Stimulated activated CD8-positive, alpha-beta memory T cell treated with anti-CD3 and anti-CD28 coated beads, Interleukin-15, amount 100 ng/mL, for 24 hours (primary cell): ENCODE measurements at places on chromosomes 2 and 18.

GRCh38 chr2:144523596-144524117, 3.7 kb upstream of the ZEB2 start:
- DNase-seq = no peak

GRCh38 chr2:74206180-74206688, 7.8 kb downstream of the MTHFD2 start:
- DNase-seq = no peak

DNA sequence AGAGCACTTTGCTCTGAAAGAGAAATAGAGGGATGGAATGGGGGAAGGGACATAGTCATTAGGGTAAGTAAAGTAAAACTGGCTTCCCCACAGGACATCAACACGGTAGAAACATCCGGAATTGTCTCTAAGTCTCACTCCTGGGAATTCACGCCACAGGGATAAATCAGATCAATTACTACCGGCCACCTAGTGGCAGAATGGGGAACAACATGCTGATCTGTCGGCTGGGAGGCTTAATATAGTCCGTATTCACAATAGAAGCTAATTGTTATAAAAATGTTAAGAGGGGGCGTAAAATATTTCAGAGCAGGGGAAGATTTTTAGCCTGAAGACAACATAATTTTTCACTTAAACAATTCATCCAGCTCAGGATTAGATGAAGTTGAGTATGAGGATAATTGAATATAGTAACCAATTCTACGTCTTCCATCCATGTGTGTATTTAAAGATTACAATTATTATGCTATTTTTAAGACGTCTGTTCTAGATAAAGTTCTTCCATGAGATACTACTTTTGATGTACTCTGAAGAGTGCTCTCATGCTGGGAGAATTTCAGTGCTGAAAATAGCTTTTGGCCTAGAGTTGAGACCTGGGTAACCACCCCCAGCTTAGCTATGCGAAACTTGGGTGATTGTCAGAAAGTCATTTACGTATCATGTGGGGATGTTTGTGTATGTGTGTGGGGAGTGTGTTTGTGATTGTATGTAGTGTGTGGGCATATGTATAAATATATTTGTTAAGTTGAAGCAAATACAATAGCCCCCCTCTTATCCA, 65.7 kb downstream of the LRRTM1 start:
- DNase-seq = no peak

DNA sequence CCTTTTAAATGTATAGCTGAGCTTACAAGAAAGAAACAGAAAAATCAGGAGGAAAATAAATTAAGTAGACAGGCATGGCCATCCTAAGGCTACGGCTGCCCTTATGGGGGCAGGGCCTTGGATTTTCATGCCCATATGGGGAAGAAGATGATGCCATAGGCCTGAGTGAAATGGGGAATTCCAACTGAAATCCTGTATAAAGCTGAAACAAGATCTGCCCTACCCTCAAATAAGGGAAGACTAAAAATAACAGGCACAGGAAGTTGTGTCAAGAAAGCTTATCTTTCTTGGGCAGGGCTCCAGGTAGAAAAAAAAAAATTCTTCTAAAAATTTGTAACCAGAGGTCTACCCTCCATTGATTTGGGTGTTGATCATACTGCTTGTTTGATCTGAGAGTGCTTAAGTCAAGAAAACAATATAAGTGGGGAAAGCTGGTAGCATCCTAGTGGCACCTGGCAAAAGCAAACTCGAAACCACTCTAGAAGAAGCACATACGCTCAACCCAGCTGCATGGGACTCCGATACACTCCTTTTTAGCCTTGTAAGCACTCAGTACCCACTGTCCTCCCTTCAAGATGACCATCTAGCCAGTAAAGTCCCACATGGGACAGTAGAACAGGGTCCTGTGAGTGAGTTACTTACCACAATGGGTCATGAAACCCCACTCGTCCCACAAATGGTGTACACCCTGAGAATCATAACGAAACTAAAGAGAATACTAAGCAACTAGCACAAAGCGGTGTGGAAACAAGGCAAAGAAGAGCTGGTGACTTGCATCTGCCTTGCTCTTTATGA, 22.3 kb downstream of the DNAH7 start:
- DNase-seq = no peak

- no peak for DNase-seq
Measured at GRCh38 chr2:227789803-227790202, 23.8 kb upstream of the CCL20 start.

DNA sequence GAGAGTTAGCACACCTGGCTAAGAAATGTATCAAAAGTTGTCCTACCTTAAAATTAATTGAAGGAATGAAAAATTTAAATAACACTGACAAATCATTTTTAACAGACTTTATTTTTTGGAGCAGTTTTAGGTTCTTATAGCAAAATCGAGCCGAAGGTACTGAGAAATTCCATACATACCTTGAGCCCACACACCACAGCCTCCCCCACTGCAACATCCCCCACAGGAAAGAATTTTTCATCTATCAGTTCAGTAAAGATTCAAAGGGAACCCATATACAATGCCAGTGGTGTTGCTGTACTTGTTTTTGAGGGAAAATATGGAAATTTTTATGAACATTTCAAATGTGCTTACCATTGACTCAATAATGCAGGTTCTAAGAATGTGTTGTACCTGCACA, 169.8 kb upstream of the HS6ST1 start:
- no peak for DNase-seq

GRCh38 chr18:57188851-57189557, 42.1 kb downstream of the BOD1L2 start:
- no peak for DNase-seq

GRCh38 chr2:233473386-233473791, 93.2 kb downstream of the USP40 start:
- DNase-seq = no peak

DNA sequence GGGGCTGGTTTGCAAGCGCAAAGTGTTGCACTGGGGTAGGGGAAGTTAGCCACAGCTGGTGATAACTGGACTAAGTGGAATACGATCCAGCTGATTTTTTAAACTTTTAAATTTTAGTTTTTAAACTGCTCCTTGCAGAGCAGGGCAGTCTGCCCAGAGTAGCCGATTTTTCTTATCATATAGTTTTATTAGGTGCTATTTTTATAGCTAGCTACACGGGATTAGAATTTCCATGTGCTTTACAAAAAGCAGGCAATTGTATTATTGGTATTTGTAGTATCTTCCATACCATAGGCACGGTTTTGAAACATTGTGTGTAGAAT, 9.6 kb downstream of the CPLX4 start:
- DNase-seq = no peak

GRCh38 chr2:127640082-127641072, 5.6 kb upstream of the GPR17 start:
- no peak for DNase-seq

- DNase-seq = no peak
Measured at GRCh38 chr2:126041391-126042047, 614.4 kb upstream of the GYPC start.

- DNase-seq = no peak
Measured at GRCh38 chr2:129212299-129212958, 767.0 kb upstream of the RAB6C start.

DNA sequence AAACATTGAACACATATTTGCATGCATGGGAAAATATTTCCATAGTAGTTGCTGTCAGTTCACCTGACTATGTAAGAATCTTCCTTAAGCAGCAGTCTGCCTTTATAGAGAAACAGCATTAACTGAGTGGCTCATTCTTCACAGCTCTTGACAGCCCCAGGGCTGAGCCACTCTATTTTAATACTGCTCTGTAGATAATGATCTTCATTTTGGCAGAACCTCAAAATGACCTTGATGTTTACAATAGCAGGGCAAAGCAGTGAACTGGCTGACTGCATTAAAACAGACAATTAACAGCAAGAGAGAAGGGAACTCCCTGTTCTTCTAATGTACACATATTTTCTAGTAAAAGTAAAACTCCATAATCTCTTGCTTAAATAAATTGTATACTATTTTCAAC, 580.6 kb upstream of the SOX11 start:
- no peak for DNase-seq

GRCh38 chr2:21229302-21229701, 105.5 kb downstream of the TDRD15 start:
- DNase-seq = no peak

- DNase-seq = no peak
Measured at GRCh38 chr18:28063271-28063761, 113.6 kb downstream of the CDH2 start.

- DNase-seq = no peak
Measured at GRCh38 chr2:223855426-223855825, 18.0 kb upstream of the AP1S3 start.

- no peak for DNase-seq
Measured at GRCh38 chr2:108351889-108352288, 25.9 kb upstream of the SULT1C4 start.

- DNase-seq = no peak
Measured at GRCh38 chr2:71591044-71591443, 137.7 kb downstream of the DYSF start.
